NCI-H526 (cell line): ENCODE measurements at places on chromosomes 3 and 15.

- DNase-seq = no peak
Measured at GRCh38 chr3:2578560-2578959, 479.9 kb downstream of the CNTN4 start.

DNA sequence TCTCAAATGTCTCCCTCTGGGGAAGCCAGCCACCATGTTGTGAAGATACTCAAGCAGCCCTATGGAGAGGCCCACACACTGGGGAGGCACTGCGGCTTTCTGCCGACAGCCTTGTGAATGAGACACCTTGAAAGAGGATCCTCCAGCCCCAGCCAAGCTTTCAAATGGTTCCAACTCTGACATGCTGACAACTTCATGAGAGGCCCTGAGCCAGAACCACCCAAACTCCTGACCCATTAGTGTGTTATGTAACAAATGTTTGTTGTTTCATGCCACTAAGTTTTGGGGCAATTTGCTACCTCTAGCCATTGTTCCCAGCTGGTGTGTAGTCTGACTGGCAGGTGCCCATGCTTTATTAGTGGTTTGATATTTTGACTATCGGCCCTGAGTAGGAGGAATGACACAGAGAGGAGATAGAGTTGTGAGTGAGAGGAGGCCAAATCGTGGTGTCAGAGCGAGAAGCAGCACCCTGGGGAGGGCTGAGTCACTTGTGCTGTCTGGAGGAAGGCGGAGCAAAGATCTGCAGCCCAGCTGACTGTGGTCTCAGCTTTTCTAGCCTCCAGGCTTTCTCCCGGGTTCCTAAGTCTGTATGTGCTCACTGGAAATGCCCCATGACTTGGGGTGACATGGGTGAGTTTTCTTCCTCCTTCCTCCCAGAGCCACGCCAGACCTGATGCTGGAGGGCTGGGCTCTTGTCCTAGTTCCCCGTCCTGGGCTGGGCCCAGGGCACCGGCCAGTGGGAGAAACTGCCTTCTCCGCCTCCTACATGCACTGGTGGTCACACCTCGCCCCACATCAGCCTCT lies 56.7 kb upstream of the BLM start:
- peak; percentile 45 for DNase-seq

DNA sequence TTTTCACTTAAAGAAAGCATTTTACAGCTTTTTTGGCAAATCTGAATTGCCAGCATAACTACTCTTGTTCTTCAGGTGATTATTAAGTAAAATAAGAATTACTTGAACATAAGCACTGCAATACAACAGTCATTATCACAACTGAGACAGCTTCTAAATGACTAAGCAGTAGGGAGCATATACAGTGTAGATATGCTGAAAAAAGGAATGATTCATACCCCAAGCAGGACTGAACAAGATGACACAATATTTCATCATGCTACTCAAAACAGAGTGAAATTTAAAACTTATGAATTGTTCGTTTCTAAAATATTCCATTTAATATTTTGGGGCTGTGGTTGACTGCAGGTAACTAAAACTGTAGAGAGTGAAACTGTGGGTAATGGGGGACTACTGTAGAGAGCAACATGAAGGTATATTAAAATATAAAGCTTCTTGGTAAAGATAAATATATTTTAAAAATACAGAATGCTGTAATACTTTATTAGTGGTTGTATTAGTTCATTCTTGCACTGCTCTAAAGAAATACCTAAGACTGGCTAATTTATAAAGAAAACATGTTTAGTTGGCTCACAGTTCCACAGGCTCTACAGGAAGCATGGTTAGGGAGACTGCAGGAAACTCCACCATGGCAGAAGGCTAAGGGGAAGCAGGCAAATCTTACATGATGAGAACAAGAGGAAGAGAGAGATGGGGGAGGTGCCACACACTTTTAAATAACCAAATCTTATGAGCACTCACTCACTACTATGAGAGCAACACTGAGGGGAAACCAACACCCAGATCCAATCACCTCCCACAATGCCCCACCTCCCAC lies 84.8 kb downstream of the DCLK3 start:
- no peak for DNase-seq

GRCh38 chr3:170355738-170356595 lies 1.5 kb upstream of the SKIL start:
- DNase-seq = peak; percentile 65

DNA sequence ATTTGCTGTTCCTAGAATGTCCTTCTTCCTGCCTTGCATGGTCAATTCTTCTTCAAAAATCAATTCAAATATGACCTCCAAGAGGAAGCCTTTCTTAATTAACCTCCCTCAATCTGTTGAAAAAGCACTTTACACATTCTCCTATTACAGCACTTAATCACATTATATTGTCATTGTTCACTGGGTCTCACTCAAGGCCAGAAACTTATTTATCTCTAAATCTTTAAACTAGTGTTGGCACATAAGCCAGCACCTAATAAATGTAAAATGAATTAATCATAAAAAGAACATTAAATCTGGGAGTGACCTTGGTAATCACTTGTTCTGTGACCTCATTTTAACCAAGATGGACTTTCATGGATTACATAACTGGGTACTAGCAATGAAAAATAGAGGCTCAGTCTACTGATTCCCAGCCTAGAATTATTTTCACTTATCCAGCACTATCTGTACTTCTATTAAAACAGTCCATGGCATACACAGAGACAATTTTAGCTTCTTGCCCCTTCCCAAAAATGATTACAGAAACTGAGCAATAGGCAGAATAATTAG lies 22.1 kb downstream of the MSL2 start:
- DNase-seq = no peak

- no peak for DNase-seq
Measured at GRCh38 chr3:23807424-23808015, 1.8 kb downstream of the UBE2E1 start.

DNA sequence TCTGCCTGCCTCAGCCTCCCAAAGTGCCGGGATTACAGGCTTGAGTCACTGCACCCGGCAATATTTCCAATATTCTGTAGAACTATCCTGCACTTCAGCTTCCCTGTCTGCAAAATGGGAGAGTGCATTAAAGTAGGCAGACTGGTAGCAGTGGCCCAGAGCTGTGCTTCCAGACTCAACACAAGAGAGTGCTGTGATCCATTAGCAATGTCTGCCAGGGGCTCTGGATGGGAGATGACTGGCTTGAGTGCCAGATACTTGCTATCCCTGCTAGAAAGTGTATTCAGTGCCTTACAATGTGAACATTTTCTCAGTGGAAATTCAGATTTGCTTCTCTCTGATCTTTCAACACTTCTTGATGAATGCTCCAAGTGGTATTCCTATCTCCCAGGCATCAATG lies 65.4 kb upstream of the CTSH start:
- no peak for DNase-seq

- no peak for DNase-seq
Measured at GRCh38 chr15:44573386-44573785, 36.4 kb downstream of the EIF3J start.

- DNase-seq = no peak
Measured at GRCh38 chr3:123071581-123071980, 4.8 kb downstream of the PDIA5 start.

DNA sequence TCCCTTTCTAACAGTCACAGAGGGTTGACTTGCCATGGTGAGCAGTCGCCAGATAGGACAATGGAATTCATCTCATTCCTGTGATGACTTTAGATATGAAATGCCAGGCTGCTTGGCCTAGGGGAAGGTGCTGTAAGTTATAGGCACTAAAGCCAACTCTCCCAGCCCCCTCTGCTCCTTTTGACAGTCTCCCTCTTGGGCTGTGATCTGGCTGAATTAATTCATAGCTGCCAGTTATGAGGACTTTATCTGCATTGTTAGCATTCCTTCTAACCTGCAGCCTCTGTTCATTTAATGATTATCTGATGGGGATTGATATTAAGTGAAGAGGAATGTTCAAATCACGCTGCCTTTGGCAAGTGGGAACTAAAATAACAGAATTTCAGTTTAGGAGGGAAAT lies 427.1 kb upstream of the RASGRP1 start:
- DNase-seq = no peak

DNA sequence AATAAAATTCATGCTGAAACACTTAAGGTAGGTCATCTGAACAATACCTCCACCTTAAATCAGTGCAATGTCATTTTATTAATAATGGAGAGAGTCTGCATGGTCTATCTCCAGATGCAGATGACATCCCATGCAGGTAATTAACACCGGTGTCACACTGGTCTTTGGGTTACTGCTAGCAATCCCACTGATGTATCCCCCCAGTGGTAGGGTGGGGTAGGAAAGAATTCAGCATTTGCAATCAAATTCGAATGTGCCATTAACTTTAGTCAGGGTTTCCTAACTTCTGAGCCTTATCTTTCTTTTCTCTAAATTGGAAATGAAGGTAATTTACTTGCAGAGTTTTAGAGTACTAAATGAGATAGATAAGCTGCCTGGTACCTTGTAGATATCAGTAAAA lies 44.4 kb downstream of the KIF15 start:
- DNase-seq = no peak

DNA sequence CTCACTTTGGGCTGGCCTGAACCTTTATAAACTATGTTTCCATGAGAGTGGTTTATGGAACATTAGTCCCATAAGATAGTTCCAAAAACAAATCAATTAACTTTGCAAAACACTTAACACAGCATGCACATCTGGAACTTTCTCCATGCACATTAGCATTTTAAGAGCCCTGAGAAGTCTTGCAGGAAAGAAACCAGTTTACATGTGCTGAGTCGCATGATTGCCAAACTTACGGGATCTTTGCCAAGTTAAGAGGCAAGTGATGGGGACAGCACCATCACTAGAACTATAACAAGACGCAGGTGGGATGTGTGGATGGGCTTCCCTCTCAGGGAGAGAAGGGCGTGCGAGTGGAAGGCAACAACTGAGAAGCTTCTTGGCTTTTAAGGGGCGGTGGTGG lies 20.7 kb downstream of the ADAMTS9 start:
- DNase-seq = no peak

DNA sequence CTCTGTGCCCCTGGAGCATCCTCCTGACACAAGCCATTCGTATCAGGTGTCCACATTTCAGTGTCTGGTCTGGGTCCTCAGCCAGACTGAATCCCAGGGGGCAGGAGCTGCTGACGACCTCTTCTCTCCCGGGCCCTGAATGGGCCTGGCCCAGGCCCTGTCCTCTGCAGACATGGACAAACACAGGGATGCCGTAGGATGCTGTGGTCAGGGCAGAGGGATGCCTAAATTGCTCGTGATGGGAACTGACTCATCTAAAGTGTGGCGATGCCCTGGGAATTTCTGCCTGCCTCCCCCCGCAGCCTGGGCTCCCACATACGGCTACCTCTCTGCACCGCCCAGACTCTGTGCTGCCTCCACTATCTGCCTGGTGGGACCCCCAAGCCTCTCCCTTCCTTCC lies 58.5 kb upstream of the CTSH start:
- no peak for DNase-seq

DNA sequence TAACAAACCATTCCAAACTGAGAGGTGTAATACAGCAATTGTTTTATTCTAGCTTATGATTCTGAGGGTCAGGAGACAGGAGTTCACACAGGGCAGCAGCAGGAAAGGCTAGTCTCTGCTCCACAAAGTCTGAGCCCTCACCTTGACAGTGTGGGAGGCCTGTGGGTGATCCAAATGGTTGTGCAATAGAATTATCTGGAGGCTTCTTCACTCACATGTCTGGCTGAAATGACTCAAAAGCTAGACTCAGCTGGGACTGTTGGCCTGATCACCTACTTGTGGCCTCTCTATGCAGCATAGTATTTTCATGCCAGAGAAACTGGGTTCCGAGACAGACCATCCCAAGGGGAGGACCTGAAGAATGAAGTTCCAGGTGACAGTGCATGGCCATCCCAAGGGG lies 233.9 kb upstream of the UBE2E2 start:
- DNase-seq = no peak

DNA sequence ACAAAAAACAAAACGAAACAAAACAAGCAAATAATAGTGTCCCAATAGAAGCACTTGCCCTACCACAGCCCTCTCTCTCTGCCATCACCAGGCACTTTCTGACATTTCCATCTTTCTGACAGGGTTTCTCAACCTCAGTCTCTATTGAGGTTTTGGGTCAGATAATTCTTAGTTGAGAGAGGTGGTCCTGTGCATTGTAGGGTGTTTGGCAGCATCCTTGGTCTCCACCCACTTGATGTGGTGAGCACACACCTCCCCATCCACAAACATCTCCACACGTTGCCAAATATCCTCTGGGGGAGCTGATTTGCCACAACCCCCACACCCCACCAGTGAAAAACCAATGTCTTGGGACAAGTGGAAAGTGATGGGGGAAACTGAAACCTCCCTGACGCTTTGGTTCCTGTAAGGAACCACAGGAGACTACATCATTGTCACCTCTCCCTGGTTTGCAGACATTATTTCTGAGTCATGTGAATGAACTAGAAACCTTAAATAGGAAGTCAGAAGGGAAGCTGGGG lies 733.7 kb upstream of the CFAP20DC start:
- DNase-seq = no peak

DNA sequence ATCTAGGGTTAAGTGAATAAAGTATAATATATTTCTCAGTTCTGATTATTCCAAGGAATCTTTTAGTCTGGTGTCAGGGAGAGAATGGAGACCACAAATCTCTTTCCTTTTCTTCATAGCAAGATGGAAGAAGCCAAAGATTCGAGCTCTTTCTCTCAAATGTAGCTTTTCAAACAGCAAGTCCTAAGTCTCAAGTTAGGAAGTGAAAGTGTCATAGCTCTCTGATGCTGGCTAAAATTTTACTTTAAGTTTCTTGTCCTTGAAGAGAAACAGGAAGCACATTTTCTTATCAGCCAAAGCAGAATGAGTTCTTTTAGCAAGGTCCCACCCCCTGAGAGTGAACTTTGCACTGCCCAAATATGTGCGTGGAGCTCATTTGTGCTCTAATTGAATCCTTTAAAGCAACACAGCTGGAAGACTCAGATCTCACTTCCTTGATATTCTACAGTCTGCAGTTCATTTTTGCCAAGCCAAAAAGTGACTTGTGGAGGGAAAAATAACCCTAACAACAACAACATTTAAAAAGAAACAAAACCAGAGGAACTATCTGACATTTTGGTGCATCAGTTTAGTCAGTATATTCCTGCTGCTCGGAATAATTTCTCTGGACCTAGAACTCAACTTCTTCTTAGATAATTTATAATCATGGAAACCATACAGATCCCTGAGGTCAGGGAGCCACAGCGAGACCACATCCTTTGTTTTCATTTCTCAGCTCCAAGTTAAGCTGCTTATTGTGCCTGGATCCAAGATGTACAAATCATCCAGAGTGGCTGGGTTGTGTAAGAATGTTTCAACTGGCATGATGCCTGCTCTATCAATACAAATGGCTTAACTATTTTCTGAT lies 238.7 kb upstream of the P2RY1 start:
- DNase-seq = no peak

GRCh38 chr3:30692498-30693130 lies 86.2 kb downstream of the TGFBR2 start:
- DNase-seq = no peak
